CD14-positive monocyte (primary cell): ENCODE measurements at places on chromosomes 2 and 18. TPM values are rescaled to one million over a fixed set of nuclear protein-coding genes. Genes with fewer than 3 reads are reported as not detected.

DNA sequence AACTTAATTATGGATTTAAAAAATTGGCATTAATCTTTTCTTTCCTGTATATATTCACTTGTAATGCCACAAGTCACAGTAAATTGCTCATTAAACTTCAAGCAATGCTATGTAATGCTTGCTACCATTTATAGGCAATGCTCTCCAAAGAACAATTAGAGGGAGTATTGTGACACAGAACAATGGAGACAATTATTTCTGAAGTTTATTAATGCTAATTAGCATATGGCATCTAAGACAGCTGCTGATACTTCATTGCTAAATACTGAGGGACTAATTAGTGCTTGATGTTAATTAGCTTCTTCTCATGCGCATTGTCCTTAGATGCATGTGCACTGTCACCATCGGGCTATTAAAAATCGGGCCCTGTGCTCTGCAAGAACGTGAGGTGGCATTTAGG lies 1012.8 kb downstream of the SOCS6 start:
- DNase-seq, result no peak
- no peaks in the 10 kb centered on the region for H3K27me3 ChIP-seq
- H3K4me3 ChIP-seq, result no peak overlapping the region
- no peak overlapping the region for H3K27ac ChIP-seq
- no peaks in the 10 kb centered on the region for H3K36me3 ChIP-seq

- H3K4me3 ChIP-seq, result no peak overlapping the region
- no peaks in the 10 kb centered on the region for H3K27me3 ChIP-seq
- peaks cover 40% of the 10 kb centered on the region for H3K4me1 ChIP-seq
- H3K36me3 ChIP-seq, result no peaks in the 10 kb centered on the region
- peak overlapping the region; percentile 78 for H3K27ac ChIP-seq
- DNase-seq, result peak; percentile 80
Measured at GRCh38 chr2:237262838-237263771, 150.9 kb downstream of the COL6A3 start.

DNA sequence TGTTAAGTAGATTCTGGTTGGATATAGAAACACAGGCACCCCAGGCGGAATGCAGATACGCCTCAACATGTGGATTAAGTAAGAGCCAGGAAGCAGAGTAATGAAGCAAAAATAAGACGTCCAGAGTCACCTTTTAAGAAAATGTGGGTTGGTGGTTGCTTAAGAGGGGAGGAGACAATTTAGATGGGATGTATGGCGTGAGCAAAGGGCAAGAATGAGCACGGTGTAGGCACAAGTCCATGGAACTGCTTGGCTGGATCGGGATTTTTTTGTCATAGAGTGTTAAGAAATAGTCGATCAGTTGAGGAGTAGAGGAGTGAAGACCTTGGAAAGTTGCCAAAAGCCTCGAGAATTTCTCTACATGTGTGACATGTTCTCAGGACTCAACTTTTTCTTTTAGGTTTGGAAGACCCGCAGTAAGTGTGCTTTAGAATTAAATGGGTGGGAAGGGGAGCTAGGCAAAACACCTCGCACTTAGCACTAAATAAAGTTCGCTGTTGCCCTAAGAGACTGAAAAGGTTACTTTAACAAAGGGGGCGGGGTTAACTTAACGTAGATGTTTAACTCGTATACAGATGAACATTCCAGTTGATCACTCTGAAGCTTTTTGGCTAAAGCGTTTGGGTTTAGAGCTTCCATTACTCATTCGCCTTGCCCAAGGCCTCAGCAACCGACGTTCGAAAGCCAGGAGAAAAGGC lies 716 bp upstream of the SLC39A10 start:
- peak; percentile 36 for DNase-seq
- H3K4me3 ChIP-seq, result peak overlapping the region; percentile 91
- no peaks in the 10 kb centered on the region for H3K27me3 ChIP-seq
- H3K4me1 ChIP-seq, result peaks cover 27% of the 10 kb centered on the region
- peak overlapping the region; percentile 82 for H3K27ac ChIP-seq

GRCh38 chr2:237444071-237444470 lies 30.1 kb upstream of the COL6A3 start:
- DNase-seq, result no peak
- H3K4me1 ChIP-seq, result no peaks in the 10 kb centered on the region
- H3K27ac ChIP-seq, result no peak overlapping the region
- no peaks in the 10 kb centered on the region for H3K27me3 ChIP-seq

DNA sequence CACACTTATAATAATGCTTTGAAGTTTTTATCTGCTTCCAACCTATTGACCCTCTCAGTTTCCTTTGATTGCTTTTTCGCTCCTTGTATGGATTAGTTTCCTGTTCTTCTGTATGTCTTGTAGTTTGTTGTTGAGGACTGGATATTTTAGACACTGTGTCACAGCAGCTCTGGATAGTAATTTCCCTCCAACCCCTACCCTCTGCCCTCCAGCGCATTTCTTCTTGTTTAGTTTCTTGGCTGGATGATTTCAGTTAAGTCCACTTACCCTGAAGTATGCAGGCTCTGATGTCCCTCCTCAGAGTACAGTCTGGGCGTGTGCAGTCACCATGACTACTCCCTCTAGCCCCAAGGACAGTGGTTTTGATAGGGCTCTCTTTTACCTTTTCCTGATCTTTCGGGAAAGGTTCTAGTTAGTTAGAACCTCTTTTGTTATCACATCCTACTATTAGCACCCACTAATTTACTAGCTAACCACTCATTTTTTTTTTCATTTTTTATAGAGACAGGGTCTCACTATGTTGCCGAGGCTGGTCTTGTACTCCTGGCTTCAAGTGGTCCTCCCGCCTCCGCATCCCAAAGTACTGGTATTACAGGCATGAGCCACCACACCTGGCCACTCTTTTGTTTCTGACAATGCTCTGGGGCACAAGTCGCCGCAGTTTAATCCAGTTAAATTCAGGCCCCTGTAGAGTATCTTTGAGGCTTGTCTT lies 16.3 kb upstream of the LYG1 start:
- no peaks in the 10 kb centered on the region for H3K27me3 ChIP-seq
- peaks cover 55% of the 10 kb centered on the region for H3K36me3 ChIP-seq
- no peaks in the 10 kb centered on the region for H3K4me1 ChIP-seq
- no peak overlapping the region for H3K27ac ChIP-seq

DNA sequence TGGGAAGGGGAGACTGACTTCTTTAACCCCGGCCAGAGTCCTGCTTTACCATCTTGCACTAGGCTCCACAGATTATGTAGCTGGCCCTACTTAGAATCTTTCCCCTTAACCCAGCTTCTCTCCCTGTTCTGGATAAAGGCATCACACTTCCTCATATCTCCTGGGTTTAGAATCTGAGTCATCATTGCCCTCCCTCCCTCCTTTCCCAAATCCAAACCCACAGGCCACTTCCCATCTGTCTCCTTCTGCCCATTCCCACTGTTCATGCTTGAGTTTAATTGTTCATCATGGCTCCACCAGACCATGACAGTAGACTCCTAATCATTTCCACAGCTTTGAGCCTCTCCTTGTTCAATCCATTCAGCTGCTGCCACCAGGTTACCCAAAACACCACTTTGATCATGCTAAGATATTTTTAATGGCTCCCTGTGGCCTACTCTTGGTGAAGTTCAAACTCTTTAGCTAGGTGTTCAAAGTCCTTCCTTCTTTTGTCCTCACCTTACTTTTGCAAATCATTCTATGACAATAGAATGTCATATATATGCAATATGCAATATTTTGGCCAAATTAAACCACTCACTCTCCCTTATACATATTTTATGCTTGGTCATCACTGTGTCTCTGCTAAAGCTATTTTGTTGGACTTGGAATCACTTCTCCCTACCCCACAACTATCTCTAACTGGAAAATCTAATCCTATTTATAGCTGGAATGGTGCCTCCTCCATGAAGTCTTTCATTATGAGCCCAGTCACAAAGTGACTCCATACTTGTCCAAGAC lies 5.5 kb downstream of the PDE11A start:
- H3K4me1 ChIP-seq, result peaks cover under 1% of the 10 kb centered on the region
- H3K27ac ChIP-seq, result no peak overlapping the region
- no peak overlapping the region for H3K4me3 ChIP-seq

DNA sequence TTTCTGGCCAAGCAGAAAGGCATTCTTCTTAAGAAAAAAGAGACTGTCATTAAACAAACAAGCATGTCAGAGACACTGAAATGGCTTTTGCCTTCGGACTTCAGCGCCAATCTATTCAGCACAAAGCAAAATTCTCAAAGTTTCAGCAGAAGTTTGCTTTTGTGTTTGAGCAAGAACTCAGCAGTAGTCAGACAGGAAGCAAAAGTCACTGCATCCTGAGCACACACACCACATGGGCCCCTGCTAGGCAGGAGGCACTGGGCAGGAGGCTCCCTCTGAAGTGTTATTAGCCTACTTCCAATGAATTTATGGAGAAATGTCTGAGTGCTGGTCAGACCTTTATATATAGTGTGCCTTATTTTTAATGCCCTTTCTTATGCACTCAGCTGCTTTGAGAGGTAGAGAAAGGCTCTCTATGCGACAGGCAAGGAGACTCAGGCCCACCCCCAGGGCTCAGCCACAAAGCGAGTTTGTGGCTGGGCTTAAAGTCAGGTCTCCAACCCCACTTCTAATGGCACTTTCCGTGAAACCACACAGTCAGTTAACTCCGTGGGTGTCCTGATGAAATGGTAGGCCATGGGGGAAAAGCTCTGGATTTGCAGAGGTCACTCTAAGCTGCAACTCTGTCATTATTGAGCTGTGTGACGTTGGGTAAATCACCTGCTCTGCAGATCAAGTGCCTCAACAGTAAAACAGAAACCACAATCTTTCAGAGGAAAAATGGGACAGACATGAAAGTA lies 161.0 kb upstream of the TMEM200C start:
- no peak for DNase-seq
- no peaks in the 10 kb centered on the region for H3K36me3 ChIP-seq
- no peaks in the 10 kb centered on the region for H3K4me1 ChIP-seq
- no peaks in the 10 kb centered on the region for H3K27me3 ChIP-seq
- H3K27ac ChIP-seq, result no peak overlapping the region

- H3K27me3 ChIP-seq, result no peaks in the 10 kb centered on the region
- no peak overlapping the region for H3K27ac ChIP-seq
- H3K4me1 ChIP-seq, result no peaks in the 10 kb centered on the region
- no peak overlapping the region for H3K4me3 ChIP-seq
- no peak for DNase-seq
- H3K36me3 ChIP-seq, result no peaks in the 10 kb centered on the region
Measured at GRCh38 chr18:42187611-42188380, 232.8 kb downstream of the PIK3C3 start.

- H3K4me1 ChIP-seq, result no peaks in the 10 kb centered on the region
- no peaks in the 10 kb centered on the region for H3K27me3 ChIP-seq
- H3K4me3 ChIP-seq, result no peak overlapping the region
- no peak for DNase-seq
Measured at GRCh38 chr2:238921681-238922319, 73.9 kb downstream of the TWIST2 start.

- H3K4me1 ChIP-seq, result peaks cover 25% of the 10 kb centered on the region
- peak within 1 kb of the TSS; percentile 15 for H3K4me3 ChIP-seq
- H3K36me3 ChIP-seq, result no peaks in the 10 kb centered on the region
- H3K27ac ChIP-seq, result no peak within 1 kb of the TSS
- DNase-seq, result peak; percentile 33
- peaks cover 5% of the 10 kb centered on the region for H3K27me3 ChIP-seq
Measured at GRCh38 chr2:191846515-191847476, at the start of gene CAVIN2. CAVIN2 (minus strand) TSS chr2:191847088; CDS start chr2:191846925, 163 bp downstream.

GRCh38 chr2:214006601-214007000 lies 404.3 kb upstream of the VWC2L start:
- no peaks in the 10 kb centered on the region for H3K27me3 ChIP-seq
- no peaks in the 10 kb centered on the region for H3K4me1 ChIP-seq
- H3K4me3 ChIP-seq, result no peak overlapping the region
- no peaks in the 10 kb centered on the region for H3K36me3 ChIP-seq

DNA sequence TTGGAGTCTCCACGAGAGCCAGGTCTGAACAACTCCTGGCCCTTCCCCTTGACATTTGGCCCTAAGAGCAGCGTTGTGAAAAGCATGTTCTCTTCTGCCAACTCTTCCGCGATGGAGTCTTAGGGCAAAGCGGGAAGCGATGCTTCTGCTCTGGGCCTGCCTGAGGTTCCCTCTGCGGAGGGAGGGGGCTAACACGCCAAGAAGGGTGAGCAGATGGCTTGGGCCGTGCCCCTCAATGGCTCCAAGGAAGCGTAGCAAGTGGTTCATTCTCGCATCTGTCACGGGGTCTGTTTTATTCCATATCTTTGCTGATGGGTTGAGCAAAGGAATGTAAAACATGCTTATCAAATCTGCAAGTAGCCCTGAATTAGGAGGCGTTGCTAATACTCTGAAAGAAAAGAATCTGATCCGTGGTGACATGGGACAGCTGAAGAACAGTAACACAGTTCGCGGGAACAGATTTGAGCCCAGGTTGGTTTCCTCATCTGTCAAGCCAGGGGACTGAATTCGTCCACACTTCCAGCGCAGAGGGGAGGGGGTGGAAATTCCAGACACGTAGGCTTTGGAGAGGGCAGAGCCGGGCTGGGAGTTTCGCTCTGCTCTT lies 38.0 kb downstream of the DNMT3A start:
- H3K4me1 ChIP-seq, result peaks cover 60% of the 10 kb centered on the region
- no peak overlapping the region for H3K4me3 ChIP-seq
- no peak overlapping the region for H3K27ac ChIP-seq
- peaks cover 27% of the 10 kb centered on the region for H3K36me3 ChIP-seq
- DNase-seq, result no peak
- no peaks in the 10 kb centered on the region for H3K27me3 ChIP-seq

GRCh38 chr18:74290794-74291471 lies 830 bp downstream of the CYB5A start:
- peak overlapping the region; percentile 94 for H3K4me3 ChIP-seq
- no peak for DNase-seq
- H3K27ac ChIP-seq, result no peak overlapping the region
- no peaks in the 10 kb centered on the region for H3K27me3 ChIP-seq
- H3K4me1 ChIP-seq, result peaks cover 14% of the 10 kb centered on the region
- H3K36me3 ChIP-seq, result no peaks in the 10 kb centered on the region

- DNase-seq, result peak; percentile 20
- H3K4me3 ChIP-seq, result no peak overlapping the region
- H3K27me3 ChIP-seq, result no peaks in the 10 kb centered on the region
- H3K27ac ChIP-seq, result no peak overlapping the region
- H3K4me1 ChIP-seq, result no peaks in the 10 kb centered on the region
Measured at GRCh38 chr2:237581751-237582746, 8.5 kb downstream of the RAB17 start.

DNA sequence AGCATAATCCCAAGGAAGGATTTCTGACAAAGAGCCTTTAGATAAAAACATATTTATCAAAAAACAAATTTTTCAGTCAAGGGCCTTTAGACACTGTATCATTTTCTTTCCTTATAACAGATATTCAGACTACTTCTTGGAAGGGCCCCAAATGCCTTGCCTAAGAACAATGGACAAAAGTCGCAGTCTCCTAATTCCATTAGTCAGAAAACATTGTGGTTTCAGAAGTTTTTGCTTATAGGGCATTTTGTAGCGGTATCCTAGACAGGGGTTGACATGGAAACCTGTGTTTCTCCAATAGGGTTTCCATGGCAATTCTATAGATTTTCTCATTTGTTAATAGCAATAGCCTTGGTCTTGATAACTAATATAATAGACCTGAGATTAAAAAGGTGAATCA lies 36.7 kb upstream of the AGPS start:
- peaks cover 31% of the 10 kb centered on the region for H3K4me1 ChIP-seq
- no peak overlapping the region for H3K27ac ChIP-seq
- no peak for DNase-seq
- no peaks in the 10 kb centered on the region for H3K36me3 ChIP-seq
- no peaks in the 10 kb centered on the region for H3K27me3 ChIP-seq

Gene NAT8
- not detected in 2 replicates for polyA plus RNA-seq

Gene AKAIN1
- not detected for polyA plus RNA-seq

Gene SGO2
- 1.4 TPM for polyA plus RNA-seq

Gene KANSL1L
- polyA plus RNA-seq, result 1.00 TPM
